ENCODE measurements at places on chromosomes 5 and 9.

DNA sequence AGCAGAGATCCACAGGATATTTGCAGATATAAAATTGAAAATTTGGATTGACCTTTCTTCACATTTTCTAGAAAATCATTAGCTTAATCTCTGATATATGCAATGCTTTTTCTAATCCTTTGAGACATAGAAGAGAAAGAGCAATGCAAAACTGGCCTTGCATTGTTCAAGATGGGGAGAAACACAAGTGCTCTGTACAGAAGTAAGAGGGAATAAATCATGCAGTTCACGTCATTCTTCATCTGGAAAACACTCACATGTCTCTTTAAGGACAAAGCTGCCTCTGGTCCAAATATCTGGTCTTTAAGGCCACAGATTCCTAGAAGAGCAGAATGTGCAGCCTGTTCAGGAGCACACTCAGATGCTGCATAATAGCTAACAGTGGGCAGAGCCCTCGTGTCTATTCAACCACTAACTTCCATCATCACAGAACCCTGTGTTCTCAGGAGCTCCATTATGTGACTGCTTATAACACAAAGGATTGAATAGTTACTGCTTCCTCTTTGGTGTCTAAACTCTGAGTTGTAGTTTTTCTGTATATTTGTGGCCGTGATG, 277.5 kb downstream of the PLK2 start:
- DNase-seq, result no peak

DNA sequence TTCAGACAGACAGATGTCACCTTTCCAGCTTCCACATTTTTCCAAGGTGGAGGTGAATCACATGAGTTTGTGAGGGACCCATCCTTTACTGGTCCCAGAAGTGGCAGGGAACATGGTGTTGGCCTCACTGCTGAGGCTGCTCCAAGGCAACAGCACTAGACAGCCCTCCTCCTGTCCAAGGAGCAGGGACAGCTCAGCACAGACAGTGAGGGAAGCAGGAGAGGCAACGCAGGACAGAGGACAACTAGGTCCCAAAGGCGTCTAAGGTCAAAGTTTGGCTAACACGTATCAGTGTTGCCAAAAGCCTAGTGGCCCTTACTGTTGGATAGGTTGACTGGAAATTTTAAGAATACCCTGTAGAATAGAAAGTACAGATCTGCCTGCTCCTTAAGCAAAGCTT, 251.7 kb upstream of the PANK3 start:
- no peak for DNase-seq

DNA sequence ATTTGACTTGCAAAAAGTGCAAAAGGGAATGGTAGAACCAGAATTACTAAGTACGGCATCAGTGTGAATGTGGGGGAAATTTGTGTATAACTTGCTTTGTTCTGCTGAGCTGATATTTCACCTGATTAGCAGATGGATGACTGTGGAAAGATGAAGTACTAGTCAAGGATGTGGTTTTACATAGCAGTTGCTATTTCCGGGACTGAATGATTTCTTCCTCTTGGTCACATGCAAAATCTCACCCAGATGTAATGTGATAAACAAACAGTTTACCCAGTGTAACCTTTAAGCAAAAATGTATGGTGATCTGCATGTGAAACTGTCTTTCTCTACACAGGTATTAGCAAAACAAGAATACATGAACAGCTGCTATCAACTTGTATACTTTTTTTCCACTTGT, 46.1 kb downstream of the DCP2 start:
- peak; percentile 81 for DNase-seq

DNA sequence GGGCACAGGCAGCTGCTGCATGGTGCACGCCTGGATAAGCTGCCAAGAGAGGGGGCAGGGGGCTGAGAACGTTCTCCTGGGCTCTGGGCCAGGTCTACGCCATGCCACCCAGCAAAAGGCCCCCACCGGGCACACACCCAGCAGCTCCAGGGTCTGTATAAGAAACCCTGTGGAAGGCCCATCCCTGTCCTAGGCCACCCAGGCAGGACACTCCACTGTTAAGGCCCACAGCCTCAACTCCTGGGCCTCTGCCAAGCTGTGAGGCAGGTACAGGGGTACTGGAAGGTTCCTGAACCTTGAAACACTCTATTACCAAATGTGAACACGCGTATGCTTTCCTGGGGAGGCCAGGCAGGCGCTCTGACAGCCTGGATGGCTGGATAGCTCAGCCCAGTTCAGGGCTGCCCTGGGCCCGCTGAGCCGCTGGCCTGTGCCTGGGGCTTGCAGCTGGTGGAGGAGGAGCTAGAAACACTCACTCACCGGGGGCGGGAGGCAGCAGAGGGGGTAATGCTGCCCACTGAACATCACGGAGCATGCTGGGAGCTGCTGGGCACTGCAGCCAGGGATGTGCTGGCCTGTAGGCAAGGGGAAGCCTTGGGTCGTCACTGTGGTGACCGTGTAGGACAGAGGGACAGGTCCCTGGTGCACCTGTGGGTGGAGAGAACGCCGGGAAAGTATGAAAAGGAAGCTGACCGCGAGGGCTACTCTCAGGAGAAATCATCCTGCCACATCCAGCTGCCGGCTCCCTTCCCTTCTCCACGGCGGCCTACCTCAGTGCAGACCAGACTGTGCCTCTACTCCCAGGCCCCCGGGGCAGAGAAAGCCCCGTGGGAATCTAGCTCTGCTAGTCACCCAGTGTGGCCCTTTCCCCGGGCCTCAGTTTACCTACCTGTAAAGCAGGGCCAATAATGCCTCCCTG, 6.0 kb downstream of the RNF44 start:
- peak; percentile 45 for DNase-seq

GRCh38 chr5:67815455-67816391, 399.8 kb upstream of the PIK3R1 start:
- peak; percentile 36 for DNase-seq

- DNase-seq, result peak; percentile 23
These were observed 201.2 kb downstream of the EBF1 start for GRCh38 chr5:158898185-158899177.

GRCh38 chr9:69292078-69292477, 32.9 kb upstream of the ENTREP1 start:
- no peak for DNase-seq

GRCh38 chr5:1052641-1053390, 44.2 kb downstream of the NKD2 start:
- DNase-seq, result peak; percentile 17

Measured in common myeloid progenitor, CD34-positive (primary cell).